ENCODE measurements at places on chromosomes 1 and 21. TPM values are rescaled to one million over a fixed set of nuclear protein-coding genes. Genes with fewer than 3 reads are reported as not detected.

GRIK1 gene
- total RNA-seq, result 41.8 TPM

NBPF4 gene
- 0.46 TPM for total RNA-seq

SLAMF8 gene
- total RNA-seq, result not detected

RAB25 gene
- not detected for total RNA-seq

CCDC27 gene
- total RNA-seq, result not detected

PEF1 gene
- total RNA-seq, result 48.0 TPM

VWA5B1 gene
- 4.8 TPM for total RNA-seq

FBLIM1 gene
- 13.1 TPM for total RNA-seq

MROH9 gene
- total RNA-seq, result not detected

DMBX1 gene
- total RNA-seq, result 1.8 TPM

PTP4A2 gene
- 444 TPM for total RNA-seq

LDLRAP1 gene
- 1.2 TPM for total RNA-seq

DUSP23 gene
- total RNA-seq, result 19.6 TPM

CLDN17 gene
- not detected for total RNA-seq

LRRC53 gene
- 0.23 TPM for total RNA-seq

OR14K1 gene
- total RNA-seq, result not detected

CCDC18 gene
- 15.0 TPM for total RNA-seq

ENAH gene
- 85.6 TPM for total RNA-seq

ID3 gene
- total RNA-seq, result 51.9 TPM

FAM167B gene
- 0.46 TPM for total RNA-seq

PLA2G2D gene
- not detected for total RNA-seq

TARDBP gene
- total RNA-seq, result 105 TPM

HSD3B1 gene
- not detected for total RNA-seq

CEP85 gene
- total RNA-seq, result 16.1 TPM

HMCN1 gene
- total RNA-seq, result 4.4 TPM

SPOCD1 gene
- total RNA-seq, result 0.23 TPM

CELA2B gene
- not detected for total RNA-seq

SDE2 gene
- 44.5 TPM for total RNA-seq

DDI2 gene
- 26.3 TPM for total RNA-seq

S100A9 gene
- total RNA-seq, result 55.1 TPM

RPE65 gene
- total RNA-seq, result 2.1 TPM

NTNG1 gene
- 129 TPM for total RNA-seq

HENMT1 gene
- total RNA-seq, result 37.8 TPM

PGLYRP4 gene
- not detected for total RNA-seq

LRIG2 gene
- total RNA-seq, result 34.1 TPM

HUNK gene
- 8.1 TPM for total RNA-seq

NFASC gene
- total RNA-seq, result 46.4 TPM

GBP2 gene
- 0.46 TPM for total RNA-seq

HFM1 gene
- 28.8 TPM for total RNA-seq

NHLH1 gene
- 0.23 TPM for total RNA-seq

RNU1-3 gene
- under 0.01 TPM for total RNA-seq

ALX3 gene
- total RNA-seq, result 0.23 TPM

AKNAD1 gene
- total RNA-seq, result 2.8 TPM

C4BPA gene
- not detected for total RNA-seq
